ENCODE measurements at places on chromosomes 5 and 9.

GRCh38 chr5:160923411-160923810 is 71.4 kb upstream of the ATP10B start:
- no peak for DNase-seq

- no peak for DNase-seq
Measured at GRCh38 chr9:38289236-38289865, 103.2 kb upstream of the ALDH1B1 start.

DNA sequence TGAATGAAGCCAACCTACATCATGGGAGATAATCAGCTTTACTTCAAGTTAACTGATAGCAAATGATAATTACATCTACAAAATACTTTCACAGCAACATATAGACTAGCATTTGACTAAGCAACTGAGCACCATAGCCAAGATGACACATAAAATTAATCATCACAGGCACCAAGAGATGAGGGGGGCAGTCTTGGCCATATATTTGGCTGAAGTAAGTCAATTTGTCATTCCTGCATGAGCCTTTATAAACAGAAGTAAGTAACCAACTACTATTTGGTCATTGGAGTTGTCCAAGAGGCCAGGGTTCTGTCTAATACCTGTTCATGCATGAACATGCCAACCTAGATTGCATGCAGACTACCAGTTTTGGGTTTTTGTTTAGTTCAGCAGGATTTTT is 53.6 kb downstream of the PDCD1LG2 start:
- DNase-seq: no peak

- DNase-seq: no peak
Measured at GRCh38 chr5:79811081-79811480, 121.4 kb downstream of the CMYA5 start.

- DNase-seq: no peak
Measured at GRCh38 chr9:106758911-106759310, 104.1 kb upstream of the ZNF462 start.

- no peak for DNase-seq
Measured at GRCh38 chr9:38639577-38639940, 19.2 kb upstream of the ANKRD18A start.

- DNase-seq: no peak
Measured at GRCh38 chr5:140327589-140327988, 18.8 kb downstream of the HBEGF start.

GRCh38 chr9:112043423-112043822 is 131.7 kb downstream of the SUSD1 start:
- no peak for DNase-seq

GRCh38 chr9:137417161-137418021 is 5.6 kb downstream of the EXD3 start:
- no peak for DNase-seq

DNA sequence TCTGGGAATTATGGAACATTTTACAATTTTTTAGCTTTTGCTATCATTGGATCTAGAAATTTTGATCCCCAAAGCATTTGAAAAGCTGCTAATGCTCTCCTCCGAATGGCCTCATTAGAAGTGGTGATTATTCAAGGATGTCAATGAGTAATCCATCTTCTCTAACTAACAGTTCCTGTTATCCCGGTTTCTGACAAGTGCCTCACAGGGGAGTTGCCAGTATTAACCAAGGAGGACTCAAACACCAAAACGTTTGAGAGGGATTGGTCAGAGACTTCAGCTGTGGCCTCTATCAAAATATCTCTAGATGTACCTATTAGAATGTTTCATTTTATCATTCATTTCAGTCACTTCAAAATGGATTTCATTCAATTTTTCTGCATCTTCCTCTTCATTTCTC is 208.3 kb upstream of the ITGA1 start:
- DNase-seq: no peak

GRCh38 chr9:107285286-107285685 is 2.2 kb downstream of the RAD23B start:
- DNase-seq: no peak

GRCh38 chr5:41925555-41925951 is 472 bp downstream of the FBXO4 start:
- DNase-seq: no peak

- DNase-seq: no peak
Measured at GRCh38 chr5:36719282-36719681, 112.9 kb downstream of the SLC1A3 start.

GRCh38 chr5:64895748-64896147 is 127.0 kb downstream of the CWC27 start:
- DNase-seq: no peak

DNA sequence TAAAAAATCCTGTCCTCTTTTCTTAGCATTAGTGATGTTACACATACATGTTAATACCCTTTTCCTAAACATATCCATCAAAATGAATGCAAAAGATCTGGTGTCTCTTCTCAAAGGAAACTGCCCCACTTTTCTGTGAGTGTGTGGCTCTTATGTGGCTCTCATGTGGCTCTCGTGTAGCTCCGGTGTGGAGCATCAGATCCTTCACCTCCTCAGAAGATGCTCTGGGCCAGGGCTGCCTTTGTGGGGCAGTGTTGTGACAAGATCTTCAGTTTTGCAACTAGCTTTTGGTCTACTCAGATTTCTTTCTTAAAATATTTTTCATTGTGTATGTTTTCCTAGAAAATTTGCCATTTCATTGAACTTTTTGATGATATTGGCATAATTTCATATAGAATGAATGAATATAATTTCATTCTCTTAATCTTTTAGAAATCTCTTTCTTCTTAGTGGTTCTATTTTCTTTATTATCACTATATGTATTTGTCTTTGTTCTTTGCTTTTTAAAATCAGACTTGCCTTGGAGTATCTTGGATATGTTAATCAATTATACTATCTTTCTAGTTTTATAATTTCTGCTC is 19.4 kb downstream of the GARNL3 start:
- DNase-seq: no peak

Measured in activated T-cell treated with anti-CD3 and anti-CD28 coated beads, Interleukin-2, amount 50 U/mL, for 48 hours (primary cell).